ENCODE measurements at places on chromosomes 7 and 10.

GRCh38 chr10:2278363-2278762 lies 541.0 kb upstream of the ADARB2 start:
- no peak for DNase-seq

- peak; percentile 69 for DNase-seq
Measured at GRCh38 chr10:24947304-24948097, 4.9 kb downstream of the PRTFDC1 start.

DNA sequence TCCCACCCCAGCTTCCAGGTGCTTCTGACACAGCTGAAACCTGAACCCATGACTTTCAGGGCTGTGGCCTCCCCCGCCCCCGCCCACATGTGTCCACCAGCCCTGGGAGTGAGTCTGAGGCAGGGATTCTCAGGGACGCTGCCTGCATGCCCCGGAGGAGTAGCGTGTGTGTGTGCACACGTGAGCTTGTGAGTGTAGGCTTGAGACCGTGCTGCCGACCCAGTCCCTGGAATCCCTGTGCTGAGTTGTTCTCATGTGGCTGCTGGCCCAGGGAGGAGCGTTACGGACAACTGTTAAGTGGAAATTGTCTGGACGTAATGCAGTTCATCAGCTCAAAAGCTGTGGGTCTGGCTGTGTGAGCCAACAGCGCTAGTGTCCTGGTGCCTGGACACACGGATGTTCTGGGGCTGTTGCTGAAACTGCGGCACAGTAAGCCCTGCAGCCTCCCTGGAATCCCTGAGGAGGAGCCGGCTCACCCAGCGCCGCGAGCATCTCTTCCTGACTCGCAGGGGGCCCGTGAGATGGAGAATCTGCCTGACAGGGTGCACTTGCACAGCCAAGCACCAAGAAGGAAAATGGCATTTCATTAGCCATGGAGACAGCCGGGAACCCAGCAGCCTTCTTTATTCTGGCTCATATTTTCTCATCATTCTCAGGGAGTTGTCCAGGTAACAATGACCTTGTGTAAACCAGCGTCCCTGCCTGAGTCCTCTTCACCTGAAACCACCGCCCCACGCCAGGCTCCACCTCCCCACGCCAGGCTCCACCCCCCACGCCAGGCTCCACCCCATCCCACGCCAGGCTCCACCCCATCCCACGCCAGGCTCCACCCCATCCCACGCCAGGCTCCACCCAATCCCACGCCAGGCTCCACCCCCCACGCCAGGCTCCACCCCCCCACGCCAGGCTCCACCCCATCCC lies 603.9 kb downstream of the PTPRN2 start:
- no peak for DNase-seq

- no peak for DNase-seq
Measured at GRCh38 chr10:3782146-3782450, 2.9 kb downstream of the KLF6 start.

GRCh38 chr10:107931808-107932207 lies 767.3 kb upstream of the SORCS1 start:
- no peak for DNase-seq

DNA sequence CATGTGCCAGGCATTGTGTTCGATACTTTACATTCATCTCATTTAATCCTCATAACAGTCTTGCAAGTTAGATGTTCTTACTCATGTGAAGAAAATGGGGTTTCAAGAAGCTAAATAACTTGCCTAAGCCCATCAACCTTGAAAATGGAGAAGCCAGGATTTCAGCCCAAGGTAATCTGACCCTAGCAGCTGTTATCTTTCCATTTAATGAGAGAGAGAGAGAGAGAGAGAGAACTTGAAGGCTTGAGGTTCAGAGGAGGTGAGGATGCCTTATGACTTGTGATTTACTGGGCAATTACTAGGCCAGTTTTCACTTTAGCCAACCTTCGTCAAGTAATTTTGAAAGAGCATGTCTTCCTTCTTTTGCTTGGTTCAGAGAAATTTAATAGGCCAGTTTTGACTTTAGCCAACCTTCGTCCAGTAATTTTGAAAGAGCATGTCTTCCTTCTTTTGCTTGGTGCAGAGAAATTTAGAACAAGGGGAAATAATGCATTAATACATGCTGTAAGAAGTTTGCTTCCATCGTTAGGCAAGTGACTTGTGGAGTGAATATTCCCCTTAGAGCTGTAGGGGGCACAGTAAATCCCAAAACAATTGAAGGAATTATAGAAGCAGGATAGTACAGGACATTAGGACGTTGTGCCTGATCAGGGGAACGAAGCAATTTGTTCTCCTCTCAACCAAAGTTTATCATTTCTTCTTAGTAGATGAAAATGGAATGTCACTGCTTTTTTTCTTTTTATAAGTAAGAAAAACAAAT lies 143.0 kb upstream of the BMPER start:
- DNase-seq, result no peak
